ENCODE measurements at places on chromosomes 4 and X. TPM values are rescaled to one million over a fixed set of nuclear protein-coding genes. Genes with fewer than 3 reads are reported as not detected.
A peak's percentile ranks its signal among the peaks of the same experiment; 100 is the strongest.

Gene MGARP
- total RNA-seq = not detected

Gene PLXNA3
- 48.0 TPM for total RNA-seq

Gene FRMD7
- not detected for total RNA-seq

DNA sequence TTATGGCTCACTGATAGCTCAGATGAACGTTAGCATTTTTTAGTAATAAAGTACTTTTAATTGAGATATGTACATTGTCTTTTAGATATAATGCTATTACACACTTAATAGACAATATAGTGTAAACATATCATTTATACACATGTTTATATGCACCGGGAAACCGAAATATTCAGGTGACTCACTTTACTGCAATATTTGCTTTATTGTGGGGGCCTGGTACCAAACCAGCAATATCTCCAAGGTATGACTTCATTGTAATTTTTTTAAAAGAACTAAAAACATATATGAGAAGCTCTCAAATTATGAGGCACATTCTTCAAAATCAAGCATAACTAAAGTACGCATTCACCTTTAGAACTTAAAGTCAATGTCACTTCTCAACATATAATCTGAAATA lies 231.2 kb upstream of the SLC7A11 start:
- DNase-seq = no peak

DNA sequence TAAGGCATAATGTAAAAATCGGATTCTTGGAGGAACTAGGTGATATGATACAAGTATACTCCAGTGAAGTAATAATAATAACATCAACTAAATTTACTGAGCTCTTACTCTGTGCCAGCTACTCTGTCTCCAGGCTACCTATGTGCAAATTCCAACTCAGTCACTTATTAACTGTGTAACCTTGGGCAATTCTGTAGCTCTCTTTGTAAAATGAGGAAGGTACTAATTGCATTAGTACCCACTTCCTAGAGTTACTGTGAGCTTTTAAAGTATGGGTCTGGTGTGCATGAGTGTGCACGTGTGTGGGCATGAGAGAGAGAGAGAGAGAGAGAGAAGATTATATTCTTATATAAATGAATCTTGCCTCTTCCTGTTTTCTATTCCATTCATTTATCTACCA lies 169.9 kb downstream of the KCNIP4 start:
- DNase-seq = no peak

DNA sequence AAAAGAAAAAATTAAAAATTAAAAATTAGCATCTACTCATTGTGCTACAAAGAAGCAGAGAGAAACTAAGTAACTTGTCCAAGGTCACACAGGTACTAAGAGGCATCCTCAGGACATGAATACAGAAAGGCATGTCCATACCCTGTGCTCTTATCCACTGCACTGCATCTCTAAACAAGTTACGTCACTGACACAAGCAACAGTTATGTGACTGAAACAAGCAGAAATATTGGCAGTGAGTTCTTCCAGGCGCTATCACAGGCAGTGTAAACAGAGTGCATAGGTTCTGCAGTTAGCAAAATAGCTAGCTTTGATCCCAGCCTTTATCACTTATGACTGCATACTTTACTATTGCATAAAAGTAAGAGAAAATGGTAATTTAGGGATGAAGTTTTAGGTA lies 7.9 kb downstream of the VEGFC start:
- no peak for DNase-seq

- DNase-seq = no peak
Measured at GRCh38 chr4:177974461-177974860, 532.2 kb upstream of the AGA start.

DNA sequence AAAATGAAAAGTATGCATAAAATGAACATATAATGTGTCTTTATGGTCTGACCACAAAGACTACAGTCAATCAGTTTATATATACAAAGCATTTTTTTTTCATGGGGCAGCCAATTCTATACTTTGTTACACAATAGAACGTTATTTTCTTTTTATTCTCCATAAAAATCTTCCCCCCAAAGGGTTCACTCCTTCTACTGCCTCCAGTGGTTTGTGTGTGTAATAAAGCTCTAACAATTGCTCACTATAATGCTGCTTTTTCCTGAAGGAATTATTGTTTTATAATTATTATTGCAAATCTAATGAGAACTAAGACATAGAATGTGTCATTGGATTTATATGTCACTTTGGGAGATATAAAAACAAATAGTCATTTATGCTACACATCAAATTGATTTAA lies 664.1 kb upstream of the PABPC4L start:
- no peak for DNase-seq

GRCh38 chr4:55395218-55395528 lies 584 bp upstream of the TMEM165 start:
- DNase-seq = no peak

DNA sequence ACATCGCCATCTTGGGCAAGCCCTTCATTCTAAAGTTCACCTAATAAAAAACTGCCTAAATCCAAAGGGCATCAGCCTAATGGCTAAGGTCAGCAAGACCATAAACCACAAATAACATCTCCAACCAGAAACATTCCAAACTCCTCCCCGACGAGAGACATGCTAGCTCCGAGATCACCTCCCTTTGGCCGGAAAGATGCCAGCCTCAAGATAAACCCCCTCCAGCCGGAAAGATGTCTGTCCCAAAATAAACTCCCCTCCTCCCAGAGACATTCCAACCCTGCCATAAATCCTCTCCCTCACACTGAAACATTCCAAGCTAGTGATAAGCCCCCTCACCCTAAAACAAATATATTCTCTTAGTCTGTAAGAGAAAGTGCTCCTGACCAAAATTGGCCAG lies 13.3 kb upstream of the DYNLT3 start:
- DNase-seq = no peak

GRCh38 chr4:3434881-3435685 lies 6.7 kb upstream of the HGFAC start:
- DNase-seq = no peak

- no peak for DNase-seq
Measured at GRCh38 chr4:127737295-127737694, 7.1 kb downstream of the SLC25A31 start.

- DNase-seq = no peak
Measured at GRCh38 chr4:52507774-52508173, 151.3 kb downstream of the USP46 start.

GRCh38 chrX:21996872-21997455 lies 35.2 kb upstream of the PHEX start:
- peak; percentile 57 for DNase-seq

- peak; percentile 32 for DNase-seq
Measured at GRCh38 chrX:46757593-46757992, 1.3 kb downstream of the SLC9A7 start.

Data from MCF 10A (cell line).